Kidney (tissue), 22 donors: ENCODE measurements at places on chromosomes 7 and 10. TPM values are rescaled to one million over a fixed set of nuclear protein-coding genes. Genes with fewer than 3 reads are reported as not detected.

- no peak for DNase-seq
Observed at GRCh38 chr10:82397854-82398253, 522.9 kb downstream of the NRG3 start.

Gene ABCB4
- 2.0 TPM for polyA plus RNA-seq

DNA sequence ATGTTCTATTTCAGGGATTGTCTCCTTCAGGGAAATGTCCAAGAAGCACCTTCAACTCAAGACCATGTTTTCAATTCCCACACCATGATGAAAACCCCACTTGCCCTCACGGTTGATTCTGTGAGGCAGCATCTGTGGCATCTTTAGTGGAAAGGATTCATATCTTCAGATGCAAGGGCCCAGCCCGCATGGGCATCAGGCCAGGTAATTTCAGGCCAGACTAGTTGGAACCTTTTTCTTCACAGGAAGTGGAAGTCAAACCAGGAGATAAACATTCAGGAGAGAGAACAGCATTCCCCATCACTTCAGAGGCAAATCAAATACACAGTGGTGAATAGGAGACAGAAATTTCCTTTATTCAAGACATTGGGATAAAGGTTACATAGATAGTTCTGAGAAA, 88.8 kb downstream of the JCAD start:
- peak; percentile 29 for DNase-seq

- DNase-seq = no peak
Observed at GRCh38 chr10:11446133-11446532, 165.3 kb downstream of the USP6NL start.

Gene HOGA1
- 100 TPM for polyA plus RNA-seq

DNA sequence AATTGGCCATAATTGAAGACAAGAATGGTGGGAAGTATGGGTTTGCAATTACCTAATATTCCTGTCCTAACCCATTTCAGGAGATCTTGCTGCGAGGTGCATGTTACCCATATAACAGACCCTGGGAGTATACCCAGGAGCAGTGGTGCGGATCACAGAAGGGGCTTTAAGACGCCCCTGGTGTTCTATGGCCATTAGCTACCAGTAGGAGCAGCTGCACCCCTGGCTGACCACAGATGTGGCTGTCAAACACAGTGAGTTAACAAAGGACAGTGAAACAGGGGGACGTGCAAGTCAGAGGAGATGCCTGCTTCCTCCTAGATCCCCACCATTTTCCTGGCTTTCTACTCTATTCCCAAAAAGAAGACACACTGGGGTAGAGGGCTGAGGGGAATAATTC, 25.2 kb downstream of the AOC1 start:
- no peak for DNase-seq

Gene CFAP69
- 9.2 TPM for polyA plus RNA-seq

GRCh38 chr7:127413962-127414361, 21.5 kb upstream of the ZNF800 start:
- no peak for DNase-seq

DNA sequence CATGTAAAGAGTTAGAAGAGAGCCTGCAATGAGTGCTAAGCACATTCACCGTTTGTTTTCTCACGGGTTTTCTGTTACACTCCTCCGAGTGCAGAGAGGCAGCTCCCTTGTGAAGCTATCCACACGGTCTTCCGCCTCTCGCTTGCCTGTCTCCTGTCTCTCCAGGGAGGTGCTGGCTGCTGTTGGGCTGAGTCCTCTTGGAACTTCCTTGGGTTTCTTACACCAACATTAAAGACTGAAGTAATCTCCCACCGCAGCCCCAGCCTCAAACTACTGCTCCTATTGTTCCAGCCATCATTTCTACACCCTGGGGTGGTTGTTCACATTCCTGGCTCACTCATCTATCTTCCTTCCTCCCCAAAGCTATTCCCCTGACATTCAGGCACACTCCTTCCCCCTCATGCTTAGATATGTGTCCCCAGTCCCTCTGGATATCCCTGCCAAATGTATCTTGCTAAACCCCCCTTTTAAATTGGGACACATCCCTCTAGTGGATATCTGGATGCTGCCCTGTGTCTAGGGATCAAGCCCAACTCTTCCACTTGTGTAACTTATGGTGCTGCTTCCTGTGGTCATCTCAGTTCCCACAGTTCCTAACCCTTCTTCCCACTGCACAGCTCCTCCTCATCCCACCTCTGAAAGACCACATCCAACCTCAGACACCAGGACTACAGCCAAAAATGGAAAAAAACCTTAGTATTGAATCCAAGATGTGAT, 14.1 kb downstream of the ESYT2 start:
- DNase-seq = no peak
